ENCODE measurements at places on chromosomes 12 and 14.

- H3K4me3 ChIP-seq = no peak overlapping the region
- no peaks in the 10 kb centered on the region for H3K36me3 ChIP-seq
- DNase-seq = no peak
- peak overlapping the region; percentile 18 for H3K27ac ChIP-seq
- H3K4me1 ChIP-seq = peaks cover 32% of the 10 kb centered on the region
- H3K27me3 ChIP-seq = no peaks in the 10 kb centered on the region
Measured at GRCh38 chr12:121575952-121576625, 4.7 kb downstream of the KDM2B start.

- no peaks in the 10 kb centered on the region for H3K27me3 ChIP-seq
- H3K4me1 ChIP-seq = no peaks in the 10 kb centered on the region
- H3K4me3 ChIP-seq = no peak overlapping the region
- peaks cover 9% of the 10 kb centered on the region for H3K36me3 ChIP-seq
Measured at GRCh38 chr12:100311317-100311716, 44.3 kb downstream of the SCYL2 start.

DNA sequence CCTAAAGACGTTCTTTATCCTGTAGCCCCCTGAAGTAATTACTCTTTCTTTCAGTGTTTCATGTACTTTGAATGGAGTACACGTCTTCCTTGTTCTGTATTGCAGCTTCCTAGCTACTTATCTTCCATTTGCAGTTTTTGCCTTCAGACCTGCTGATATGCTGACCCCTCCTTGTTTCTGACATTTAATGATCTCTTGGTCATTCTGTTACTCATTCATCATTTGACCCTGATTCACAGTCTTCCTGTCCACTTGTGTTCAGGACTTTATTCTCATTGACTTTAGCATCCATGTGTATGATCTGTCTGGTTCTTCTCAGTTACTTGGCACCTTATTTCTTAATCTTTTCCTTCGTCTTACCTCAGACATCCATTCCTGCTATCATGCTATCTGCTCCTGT lies 22.2 kb downstream of the CPSF2 start:
- H3K27me3 ChIP-seq = no peaks in the 10 kb centered on the region
- no peaks in the 10 kb centered on the region for H3K4me1 ChIP-seq
- H3K36me3 ChIP-seq = peaks cover 33% of the 10 kb centered on the region
- H3K27ac ChIP-seq = no peak overlapping the region
- DNase-seq = no peak
- no peak overlapping the region for H3K4me3 ChIP-seq

GRCh38 chr12:88623777-88624548 lies 43.7 kb upstream of the KITLG start:
- no peak overlapping the region for H3K4me3 ChIP-seq
- H3K27me3 ChIP-seq = no peaks in the 10 kb centered on the region
- DNase-seq = no peak
- H3K27ac ChIP-seq = no peak overlapping the region

GRCh38 chr12:109650808-109651207 lies 62.8 kb upstream of the FAM222A start:
- H3K4me1 ChIP-seq = no peaks in the 10 kb centered on the region
- no peak overlapping the region for H3K27ac ChIP-seq
- DNase-seq = no peak

GRCh38 chr14:82999802-83000201 lies 1466.1 kb upstream of the SEL1L start:
- H3K4me1 ChIP-seq = no peaks in the 10 kb centered on the region
- no peak overlapping the region for H3K27ac ChIP-seq
- no peak for DNase-seq
- H3K36me3 ChIP-seq = no peaks in the 10 kb centered on the region

- H3K4me1 ChIP-seq = no peaks in the 10 kb centered on the region
- no peak for DNase-seq
- no peak overlapping the region for H3K4me3 ChIP-seq
- no peaks in the 10 kb centered on the region for H3K27me3 ChIP-seq
- H3K36me3 ChIP-seq = peaks cover 11% of the 10 kb centered on the region
- H3K27ac ChIP-seq = no peak overlapping the region
Measured at GRCh38 chr14:100523843-100524169, 63.4 kb downstream of the BEGAIN start.

Measured in thyroid gland (tissue), 4 donors.